ENCODE measurements at places on chromosomes 7 and 10. TPM values are rescaled to one million over a fixed set of nuclear protein-coding genes. Genes with fewer than 3 reads are reported as not detected.

NUTM2A gene
- 0.84 TPM for total RNA-seq

SPDYE16 gene
- 0.10 TPM for total RNA-seq

IL2RA gene
- 3.7 TPM for total RNA-seq

PPP1R17 gene
- total RNA-seq, result not detected

MKX gene
- not detected for total RNA-seq

ITPRID1 gene
- 0.73 TPM for total RNA-seq
